Glutamatergic neuron (in vitro differentiated cells): ENCODE measurements at places on chromosomes 13 and 19.
A peak's percentile ranks its signal among the peaks of the same experiment; 100 is the strongest.

GRCh38 chr13:110301606-110302553 lies 5.1 kb downstream of the COL4A1 start:
- peak overlapping the region; percentile 7 for H3K4me3 ChIP-seq
- no peak overlapping the region for H3K27ac ChIP-seq
- peaks cover 29% of the 10 kb centered on the region for H3K4me1 ChIP-seq
- DNase-seq = no peak
- peaks cover 11% of the 10 kb centered on the region for H3K27me3 ChIP-seq
- H3K36me3 ChIP-seq = no peaks in the 10 kb centered on the region

DNA sequence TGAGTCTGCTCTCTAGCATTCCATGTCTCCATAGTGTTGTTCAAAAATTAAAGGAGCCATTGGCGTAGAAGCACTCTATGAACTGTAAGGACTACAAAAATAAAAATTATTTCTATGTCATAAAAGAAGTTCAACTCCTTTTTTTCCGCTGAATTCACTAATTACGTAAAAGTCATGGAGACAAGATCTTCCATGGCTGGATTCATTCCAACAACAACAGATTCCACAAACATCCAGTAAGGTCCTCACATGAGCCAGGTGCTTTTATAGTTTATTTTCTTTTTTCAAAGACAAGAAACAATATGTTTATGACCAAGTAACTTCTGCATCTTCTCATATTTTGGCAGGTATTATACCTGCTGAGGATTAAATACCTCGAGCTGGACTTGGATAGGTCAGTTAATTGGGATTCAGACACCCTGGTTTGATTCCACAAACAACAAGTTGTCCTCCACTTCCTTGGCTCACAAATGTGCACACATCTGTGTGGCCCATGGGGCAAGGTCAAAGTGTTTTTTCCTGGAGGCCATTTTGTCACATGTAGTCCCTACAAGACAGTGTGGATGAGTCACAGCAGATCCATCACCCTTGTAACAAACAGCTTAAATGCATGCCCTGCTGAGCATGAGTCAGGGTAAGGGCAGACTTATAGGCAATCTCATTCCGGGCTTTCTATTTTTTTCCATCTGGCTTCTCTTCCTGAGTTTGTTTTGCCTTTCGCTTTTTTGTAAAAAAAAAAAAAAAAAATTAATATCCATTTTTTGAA lies 475.6 kb downstream of the COG6 start:
- no peak overlapping the region for H3K27ac ChIP-seq
- no peaks in the 10 kb centered on the region for H3K4me1 ChIP-seq
- no peaks in the 10 kb centered on the region for H3K27me3 ChIP-seq
- H3K36me3 ChIP-seq = no peaks in the 10 kb centered on the region

DNA sequence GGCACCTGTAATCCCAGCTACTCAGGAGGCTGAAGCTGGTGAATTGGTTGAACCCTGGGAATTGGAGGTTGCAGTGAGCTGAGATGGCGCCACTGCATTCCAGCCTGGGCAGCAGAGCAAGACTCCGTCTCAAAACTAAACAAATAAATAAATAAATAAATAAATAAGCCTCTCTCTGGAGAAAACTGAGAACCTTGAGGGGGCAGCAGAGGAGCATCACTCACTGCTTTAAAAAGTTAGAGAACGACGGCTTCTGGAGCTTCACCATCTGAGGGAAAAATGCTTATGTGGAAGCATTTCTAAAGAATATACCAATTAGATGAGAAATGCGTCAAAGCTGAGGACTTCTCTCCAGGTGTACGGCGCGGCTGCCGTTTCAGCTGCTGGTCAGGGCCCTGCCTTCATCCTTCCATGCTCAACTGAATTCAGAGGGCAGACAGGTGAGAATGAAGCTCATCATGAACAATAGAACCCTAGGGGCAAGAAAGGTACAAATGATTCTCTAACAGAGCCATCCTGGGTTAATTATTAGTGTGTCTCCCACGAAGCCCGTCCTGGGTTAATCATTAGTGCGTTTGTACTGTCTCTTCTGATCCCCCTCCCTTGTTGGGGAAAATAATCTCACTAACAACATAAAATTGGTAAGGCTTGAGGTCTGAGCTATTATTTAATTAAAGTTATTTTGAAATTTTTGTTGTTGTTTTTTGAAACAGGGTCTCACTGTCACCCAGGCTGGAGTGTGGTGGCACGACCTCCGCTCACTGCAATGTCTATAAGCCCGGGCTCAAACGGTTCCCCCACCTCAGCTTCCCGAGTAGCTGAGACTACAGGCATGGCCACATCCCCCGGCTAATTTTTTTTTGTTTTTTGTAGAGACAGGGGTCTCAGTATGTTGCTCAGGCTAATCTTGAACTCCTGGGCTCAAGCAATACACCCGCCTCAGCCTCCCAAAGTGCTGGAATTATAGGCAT lies 80.1 kb downstream of the IPO5 start:
- H3K27me3 ChIP-seq = no peaks in the 10 kb centered on the region
- no peak overlapping the region for H3K4me3 ChIP-seq
- no peaks in the 10 kb centered on the region for H3K4me1 ChIP-seq
- no peak for DNase-seq

DNA sequence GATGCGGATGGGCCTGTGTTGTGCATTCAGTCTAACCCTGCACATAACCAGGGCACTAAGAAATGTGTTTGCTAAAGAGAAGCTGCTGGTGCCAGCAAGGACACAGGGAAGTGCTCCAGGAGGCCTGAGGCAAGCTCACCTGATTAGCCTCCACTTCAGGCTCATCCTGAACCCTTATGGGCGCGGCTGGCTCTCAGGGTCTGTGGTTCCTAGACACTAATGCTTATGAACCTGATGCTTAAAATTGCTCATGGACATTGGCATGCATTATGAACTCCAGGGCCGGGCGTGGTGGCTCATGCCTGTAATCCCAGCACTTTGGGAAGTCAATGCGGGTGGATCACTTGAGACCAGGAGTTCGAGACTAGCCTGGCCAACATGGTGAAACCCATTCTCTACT lies 34.3 kb downstream of the SERP2 start:
- peaks cover 9% of the 10 kb centered on the region for H3K27me3 ChIP-seq
- H3K36me3 ChIP-seq = no peaks in the 10 kb centered on the region
- H3K27ac ChIP-seq = no peak overlapping the region
- no peak overlapping the region for H3K4me3 ChIP-seq
- peaks cover 28% of the 10 kb centered on the region for H3K4me1 ChIP-seq

GRCh38 chr13:30936971-30937370 lies 4.5 kb downstream of the TEX26 start:
- DNase-seq = no peak
- peaks cover 11% of the 10 kb centered on the region for H3K4me1 ChIP-seq
- H3K27me3 ChIP-seq = peaks cover 6% of the 10 kb centered on the region
- no peak overlapping the region for H3K27ac ChIP-seq
- no peak overlapping the region for H3K4me3 ChIP-seq

GRCh38 chr19:29724746-29725145 lies 9.7 kb upstream of the C19orf12 start:
- no peaks in the 10 kb centered on the region for H3K27me3 ChIP-seq
- no peaks in the 10 kb centered on the region for H3K36me3 ChIP-seq
- H3K27ac ChIP-seq = peak overlapping the region; percentile 68
- peak overlapping the region; percentile 59 for H3K4me3 ChIP-seq
- no peaks in the 10 kb centered on the region for H3K4me1 ChIP-seq

DNA sequence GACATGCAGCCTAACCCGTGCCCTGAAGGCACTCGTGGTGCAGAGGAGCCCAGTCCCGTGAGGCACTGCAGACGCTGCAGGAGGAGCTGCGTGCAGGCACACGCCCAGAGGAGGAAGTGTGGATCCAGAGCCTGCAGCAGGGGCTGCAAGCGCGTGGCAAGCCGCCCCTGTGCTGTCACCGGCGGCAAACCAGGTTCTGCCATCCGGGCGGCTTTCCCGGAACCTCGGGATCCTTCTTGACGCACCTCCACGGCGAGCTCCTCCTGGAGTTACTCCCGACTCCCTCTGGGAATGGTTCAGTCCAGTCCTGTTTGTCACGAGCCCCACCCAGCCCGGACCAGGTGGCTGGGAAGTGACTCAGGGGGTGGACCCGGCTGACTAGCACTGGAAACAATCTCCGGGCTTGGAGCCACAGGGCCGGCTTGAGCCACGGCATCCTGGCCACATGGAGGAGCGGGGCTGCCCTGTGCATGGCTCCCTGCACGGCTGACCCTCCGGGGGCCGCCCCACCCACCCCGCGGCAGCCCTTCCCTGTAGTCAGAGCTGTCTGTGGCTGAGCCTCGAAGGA lies 10.2 kb downstream of the DPP9 start:
- H3K27me3 ChIP-seq = peaks cover 8% of the 10 kb centered on the region
- DNase-seq = no peak
- no peaks in the 10 kb centered on the region for H3K4me1 ChIP-seq
- peaks cover 9% of the 10 kb centered on the region for H3K36me3 ChIP-seq
- no peak overlapping the region for H3K4me3 ChIP-seq

DNA sequence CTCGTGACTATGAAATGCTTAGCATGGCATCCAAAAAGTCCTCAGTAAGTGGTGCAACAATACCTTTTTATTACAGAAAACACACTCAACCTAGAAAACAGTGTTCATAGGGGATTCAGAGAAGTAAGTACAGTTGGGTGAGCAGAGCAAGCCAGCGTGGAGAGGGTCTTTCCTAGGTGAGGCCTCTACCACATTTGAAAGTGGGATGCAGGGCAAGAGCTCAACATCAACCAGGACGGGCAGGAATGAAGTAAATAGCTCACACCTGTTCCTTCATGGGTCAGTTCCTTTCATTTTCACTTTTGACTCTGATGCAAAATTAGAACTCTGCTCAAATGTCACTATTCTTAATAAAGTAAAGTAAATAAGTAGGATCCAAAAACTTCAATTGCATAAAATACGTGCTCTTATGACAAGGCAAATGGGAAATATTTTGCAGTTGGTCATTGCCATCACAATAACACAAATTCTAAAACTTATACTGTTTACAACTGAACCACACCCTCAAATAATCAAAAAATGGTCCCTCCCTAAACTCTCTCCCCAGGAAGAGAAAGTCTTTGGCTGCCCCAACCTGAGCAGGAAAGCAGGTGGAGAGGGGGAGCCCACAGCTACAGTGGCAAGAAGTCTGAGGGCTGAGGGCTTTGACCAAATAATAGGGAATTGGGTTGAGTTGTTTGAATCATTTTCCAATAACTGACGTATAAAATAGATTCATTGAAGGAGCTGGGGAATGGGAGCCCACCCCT lies 20.2 kb downstream of the CHAMP1 start:
- H3K4me3 ChIP-seq = no peak overlapping the region
- H3K4me1 ChIP-seq = no peaks in the 10 kb centered on the region
- no peaks in the 10 kb centered on the region for H3K27me3 ChIP-seq
- H3K27ac ChIP-seq = no peak overlapping the region
- H3K36me3 ChIP-seq = peaks cover 4% of the 10 kb centered on the region
- no peak for DNase-seq

GRCh38 chr13:113488283-113488682 lies 2.2 kb downstream of the DCUN1D2 start:
- peaks cover 4% of the 10 kb centered on the region for H3K36me3 ChIP-seq
- H3K27ac ChIP-seq = peak overlapping the region; percentile 100
- H3K4me3 ChIP-seq = peak overlapping the region; percentile 100
- DNase-seq = no peak
- peaks cover 42% of the 10 kb centered on the region for H3K4me1 ChIP-seq

DNA sequence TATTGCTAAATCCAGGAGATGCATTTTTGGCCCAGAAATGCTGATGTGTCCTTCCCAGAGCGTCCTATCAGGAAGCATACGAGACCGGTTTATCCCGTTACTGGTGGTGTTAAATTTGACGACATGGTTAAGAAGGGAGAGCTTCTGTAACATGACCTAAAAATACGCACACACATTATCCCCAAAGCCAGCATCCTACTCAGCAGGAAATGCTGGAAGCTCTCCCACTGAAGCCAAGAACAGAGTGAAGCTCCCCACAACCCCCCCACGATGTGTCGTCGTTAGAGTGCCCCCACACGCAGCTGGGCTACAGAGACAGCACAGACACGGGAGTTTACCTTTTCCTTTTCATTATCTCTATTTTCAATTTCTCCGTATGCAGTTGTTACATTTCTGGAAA lies 45.1 kb upstream of the MCF2L start:
- no peak for DNase-seq
- no peak overlapping the region for H3K4me3 ChIP-seq
- no peaks in the 10 kb centered on the region for H3K36me3 ChIP-seq

DNA sequence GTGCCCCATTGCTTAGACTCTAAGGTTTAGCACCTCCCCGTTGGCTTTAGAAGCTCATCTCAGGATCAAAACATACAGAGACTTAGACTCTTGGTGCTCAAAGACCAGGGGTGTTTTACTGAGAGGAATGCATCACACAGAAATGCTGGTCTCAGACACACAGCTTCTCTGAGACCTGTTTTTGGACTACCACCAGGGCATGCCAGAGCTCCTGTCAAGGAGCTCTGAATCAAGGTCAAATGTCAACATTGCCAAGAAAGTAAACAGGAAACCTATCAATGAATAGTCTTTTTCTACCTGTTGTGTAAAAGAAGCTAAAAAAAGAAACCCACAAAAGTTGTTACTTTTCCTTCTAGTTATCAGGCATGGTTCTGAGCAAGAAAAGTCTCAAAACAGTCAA lies 149.2 kb downstream of the COL4A1 start:
- DNase-seq = no peak
- no peak overlapping the region for H3K4me3 ChIP-seq
- peaks cover 11% of the 10 kb centered on the region for H3K4me1 ChIP-seq
- H3K36me3 ChIP-seq = peaks cover 5% of the 10 kb centered on the region
- H3K27me3 ChIP-seq = no peaks in the 10 kb centered on the region

- peaks cover 11% of the 10 kb centered on the region for H3K27me3 ChIP-seq
- no peak overlapping the region for H3K27ac ChIP-seq
- H3K4me3 ChIP-seq = no peak overlapping the region
Observed at GRCh38 chr13:30735872-30736175, 481 bp downstream of the ALOX5AP start.

DNA sequence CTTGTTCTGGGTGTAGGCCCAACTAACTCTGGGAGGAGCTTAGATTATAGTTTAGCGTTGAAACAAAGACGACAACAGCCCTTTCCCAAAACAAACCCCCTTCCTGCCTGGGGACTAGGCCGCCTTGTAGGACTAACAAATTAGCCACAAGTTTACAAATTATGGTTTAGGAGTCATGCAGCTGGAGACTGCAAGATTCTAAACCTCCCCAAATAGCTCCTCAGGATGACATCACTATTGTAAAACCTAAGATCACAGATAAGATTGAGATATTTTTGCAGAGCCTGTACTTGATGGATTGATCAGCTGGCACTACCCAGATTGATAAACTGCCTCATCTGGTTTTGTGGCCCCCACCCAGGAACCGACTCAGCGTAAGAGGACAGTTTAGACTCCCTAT lies 2.3 kb upstream of the SLC25A15 start:
- no peak for DNase-seq
- no peak overlapping the region for H3K27ac ChIP-seq
- H3K4me3 ChIP-seq = no peak overlapping the region

- H3K27me3 ChIP-seq = no peaks in the 10 kb centered on the region
- DNase-seq = no peak
- H3K36me3 ChIP-seq = no peaks in the 10 kb centered on the region
- H3K4me1 ChIP-seq = no peaks in the 10 kb centered on the region
- H3K27ac ChIP-seq = no peak overlapping the region
Observed at GRCh38 chr13:97477844-97478243, 43.9 kb downstream of the RAP2A start.

GRCh38 chr19:8403098-8403819 lies 9.8 kb upstream of the MARCHF2 start:
- H3K4me3 ChIP-seq = no peak overlapping the region
- peaks cover under 1% of the 10 kb centered on the region for H3K4me1 ChIP-seq
- H3K27me3 ChIP-seq = peaks cover 1% of the 10 kb centered on the region
- DNase-seq = no peak
